ENCODE measurements at places on chromosomes 7 and 10. TPM values are rescaled to one million over a fixed set of nuclear protein-coding genes. Genes with fewer than 3 reads are reported as not detected.
A peak's percentile ranks its signal among the peaks of the same experiment; 100 is the strongest.

The PON3 gene
- 0.85 TPM for total RNA-seq

The OGDHL gene
- 0.33 TPM for total RNA-seq

The THSD7A gene
- total RNA-seq, result 38.8 TPM

The ZNF92 gene
- 15.3 TPM for total RNA-seq

The ANK3 gene
- 0.85 TPM for total RNA-seq

DNA sequence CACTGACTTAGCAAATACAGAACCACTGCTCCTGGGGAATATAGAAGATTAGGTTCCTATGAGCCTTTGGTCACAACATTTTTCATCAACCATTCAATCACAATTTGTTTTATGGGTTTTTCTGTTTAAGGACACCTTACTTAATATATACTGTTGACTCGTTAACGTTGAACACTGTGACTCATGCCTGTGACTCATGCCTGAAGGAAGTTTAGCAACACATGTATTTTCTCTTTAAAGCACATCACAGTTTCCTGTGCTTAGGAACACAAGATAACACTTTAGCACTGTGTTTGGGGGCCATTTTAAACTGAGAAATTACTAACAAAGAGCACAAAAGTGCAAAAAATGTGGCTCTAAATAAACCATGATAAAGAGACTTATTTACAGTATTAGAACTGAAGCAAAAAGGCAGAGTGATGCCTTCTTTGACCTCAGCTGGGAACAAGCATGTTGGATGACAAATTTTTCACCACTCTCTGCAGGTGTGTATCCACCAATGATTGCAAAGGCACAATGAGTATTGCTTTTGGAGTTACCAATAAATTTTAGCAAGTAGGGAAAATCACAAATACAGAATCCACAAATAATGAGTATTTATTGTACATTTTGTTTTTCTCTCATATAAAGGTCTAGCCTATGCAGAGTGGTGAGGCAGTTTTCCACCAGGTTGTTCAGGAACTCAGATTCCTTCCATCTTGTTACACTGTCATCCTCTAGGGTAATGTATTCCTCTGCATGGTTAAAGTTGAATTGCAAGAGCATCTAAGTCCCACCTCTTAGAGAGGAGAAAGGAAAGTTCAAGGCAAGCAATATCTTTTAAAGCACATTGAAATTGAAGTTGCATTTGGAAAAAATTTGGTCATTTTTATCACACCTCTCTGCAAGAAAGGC lies 7.3 kb downstream of the FGFBP3 start:
- DNase-seq, result peak; percentile 94

GRCh38 chr10:75231672-75232581 lies 3.8 kb downstream of the COMTD1 start:
- DNase-seq, result no peak

- DNase-seq, result peak; percentile 96
Observed at GRCh38 chr7:101108330-101108857, 18.5 kb upstream of the SERPINE1 start.

GRCh38 chr10:21972584-21972983 lies 30.9 kb downstream of the DNAJC1 start:
- DNase-seq, result no peak

- peak; percentile 62 for DNase-seq
Observed at GRCh38 chr7:137454246-137454724, 110.8 kb upstream of the PTN start.

- DNase-seq, result no peak
Observed at GRCh38 chr10:64732372-64732957, 1211.3 kb downstream of the REEP3 start.

DNA sequence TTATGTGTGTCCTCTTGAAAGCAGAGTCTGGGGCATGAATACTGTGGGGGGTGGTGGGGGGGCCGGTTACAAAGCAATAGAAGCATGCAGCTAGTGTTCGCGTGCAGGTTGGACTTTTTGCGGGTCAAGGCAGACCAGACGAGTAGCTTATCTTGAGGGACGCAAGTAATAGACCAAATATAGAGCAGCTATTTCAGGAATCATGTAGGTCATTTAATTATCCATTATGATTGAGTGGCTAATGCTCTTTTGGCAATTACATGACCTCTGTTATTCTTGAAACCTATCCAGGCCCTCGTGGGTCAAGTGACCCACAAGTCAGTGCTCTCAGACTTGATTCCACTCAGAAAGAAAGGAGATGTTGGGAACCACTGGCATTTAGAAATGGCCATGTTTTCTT lies 93.0 kb downstream of the BTRC start:
- DNase-seq, result no peak

DNA sequence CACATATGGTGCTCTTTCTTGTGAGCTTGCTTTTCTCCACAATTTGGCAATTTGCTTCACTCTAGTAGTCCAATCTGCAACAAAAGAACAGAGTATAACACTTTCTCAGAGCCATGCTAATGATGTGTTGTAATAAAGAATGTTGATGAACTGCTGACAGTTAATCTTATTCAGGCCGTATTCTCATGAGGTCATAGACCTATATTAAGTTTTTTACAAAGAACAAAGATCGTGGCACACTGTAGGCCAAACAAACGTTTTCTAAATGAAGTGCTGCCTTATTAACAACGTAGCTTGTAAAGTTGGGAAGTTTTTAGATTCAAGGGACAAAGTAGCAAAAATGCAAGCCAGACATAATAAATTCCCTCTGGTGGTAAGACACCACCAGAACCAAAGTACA lies 160.1 kb downstream of the GALNT11 start:
- no peak for DNase-seq

DNA sequence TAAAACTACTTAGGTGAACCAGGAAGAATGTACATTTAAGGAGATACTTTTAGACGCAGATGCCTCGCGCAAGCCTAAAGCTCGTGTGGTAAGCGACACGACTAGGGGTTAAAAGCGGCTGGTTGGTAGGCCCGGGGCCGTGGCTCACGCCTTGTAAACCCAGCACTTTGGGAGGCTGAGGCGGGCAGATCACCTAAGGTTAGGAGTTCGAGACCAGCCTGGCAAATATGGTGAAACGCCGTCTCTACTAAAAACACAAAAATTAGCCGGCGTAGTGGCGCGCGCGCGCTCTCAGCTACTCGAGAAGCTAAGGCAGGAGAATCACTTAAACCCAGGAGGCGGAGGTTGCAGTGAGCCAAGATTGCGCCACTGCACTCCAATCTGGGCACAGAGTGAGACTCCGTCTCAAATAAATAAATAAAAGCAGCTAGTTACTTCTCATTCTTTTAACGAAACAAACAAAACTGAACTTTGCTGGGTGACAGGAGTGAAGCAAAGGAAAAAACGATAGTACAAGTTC lies 879 bp downstream of the NUDT5 start:
- DNase-seq, result peak; percentile 40

DNA sequence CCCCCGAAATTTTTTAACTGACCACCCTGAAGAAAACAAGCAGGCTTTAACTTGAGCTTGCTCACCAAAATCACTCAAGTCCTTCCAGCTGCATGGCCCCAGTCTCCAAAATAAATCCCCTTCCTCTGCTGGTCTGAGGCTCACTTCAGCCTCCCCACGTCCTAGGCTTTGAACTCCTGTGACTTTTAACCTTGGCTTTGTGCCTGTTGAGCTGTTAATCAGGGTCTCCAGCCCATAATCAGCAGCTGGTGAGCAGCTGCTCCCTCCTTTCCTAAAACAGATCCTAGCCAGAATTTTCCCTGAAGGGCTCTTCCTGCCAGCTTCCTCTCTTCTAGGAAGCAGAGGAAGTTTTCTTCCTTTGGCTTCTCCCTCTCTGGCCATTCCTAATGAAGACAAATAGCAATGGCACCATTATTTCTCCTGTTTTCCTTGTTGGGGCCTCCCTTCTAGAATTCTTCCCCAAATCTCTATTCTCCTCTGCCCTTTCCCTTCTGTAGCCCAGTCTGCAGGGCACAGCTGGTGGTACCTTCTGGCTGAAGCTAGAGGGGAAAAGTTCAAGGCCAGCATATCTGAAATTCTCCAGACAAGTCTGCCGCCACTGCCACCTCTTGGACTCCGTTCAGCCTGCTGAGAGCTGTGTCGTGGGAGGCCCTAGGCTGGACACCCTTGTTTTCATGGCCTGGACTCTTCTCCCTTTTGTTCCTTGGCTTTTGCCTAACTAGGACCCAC lies 152.1 kb downstream of the NOC3L start:
- no peak for DNase-seq

- DNase-seq, result no peak
Observed at GRCh38 chr10:129935102-129935866, 28.8 kb downstream of the EBF3 start.

- no peak for DNase-seq
Observed at GRCh38 chr10:78911533-78912340, 157.0 kb upstream of the ZMIZ1 start.

DNA sequence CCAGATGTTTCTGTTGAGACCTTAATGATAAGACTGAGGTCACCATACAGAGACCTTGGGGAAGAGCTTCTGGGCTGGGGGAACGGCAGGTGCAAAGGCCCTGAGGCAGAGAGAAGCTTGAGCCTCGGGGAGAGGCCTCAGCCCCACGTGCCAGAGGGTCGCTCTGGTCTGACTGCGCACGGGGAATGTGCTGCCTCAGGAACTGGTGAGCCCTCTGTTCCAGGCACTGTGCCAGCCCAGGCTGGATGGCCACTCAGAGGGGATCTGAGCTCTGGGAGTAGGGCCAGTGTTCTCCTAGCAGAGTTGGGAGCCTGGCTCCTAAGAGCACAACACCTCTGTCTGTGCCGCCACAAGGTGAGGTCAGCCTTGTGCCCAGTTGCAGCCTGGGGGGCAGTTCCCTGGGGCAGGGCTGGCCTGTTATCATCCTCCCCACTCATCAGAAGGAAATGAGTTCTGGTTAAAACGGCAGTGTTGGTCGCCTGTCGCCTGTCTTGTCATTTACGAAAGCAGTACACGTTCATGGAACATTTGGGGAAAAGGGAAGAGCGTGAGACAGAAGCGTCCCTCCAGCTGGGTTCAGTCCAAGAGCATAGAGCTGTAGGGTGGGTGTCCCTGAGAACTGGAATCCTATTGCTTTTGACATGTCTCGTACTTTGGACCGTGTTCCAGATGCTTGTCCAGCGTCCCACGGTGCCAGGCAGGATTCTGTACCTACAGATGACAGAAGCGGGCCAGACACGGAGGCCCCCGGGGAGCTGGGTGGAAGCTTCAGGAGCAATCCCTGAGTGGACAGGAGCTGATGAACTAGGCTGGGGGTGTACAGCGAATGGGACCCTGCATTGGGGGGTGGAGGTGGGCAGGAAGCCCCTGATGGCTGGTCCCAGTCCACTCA lies 4.3 kb downstream of the TTYH3 start:
- no peak for DNase-seq

Measured in dermis blood vessel endothelial cell (primary cell).